ENCODE measurements at places on chromosomes 1 and 21.

DNA sequence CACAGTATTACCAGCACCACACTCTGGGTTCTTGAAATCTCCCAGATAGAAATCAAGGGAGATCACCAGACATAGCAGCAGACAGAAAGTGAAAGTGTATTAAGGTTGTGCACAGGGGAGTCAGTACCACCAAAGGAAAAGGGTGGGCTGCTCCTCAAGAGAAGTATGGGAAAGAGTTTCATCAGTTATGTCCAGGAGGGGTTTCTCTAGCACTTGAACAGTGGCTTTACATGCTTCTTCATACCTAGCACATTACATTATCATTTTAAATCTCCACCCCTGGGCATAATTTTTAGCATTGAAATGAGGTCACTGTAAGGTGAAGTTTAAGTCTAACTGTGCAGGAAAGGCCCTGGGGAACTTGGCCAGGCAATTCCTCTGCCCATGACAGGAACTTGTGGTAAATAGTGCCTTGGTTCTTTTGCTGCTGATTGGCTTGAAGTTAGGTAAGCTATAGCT lies 601.0 kb downstream of the NUF2 start:
- DNase-seq, result no peak

- DNase-seq, result no peak
These were observed 51.8 kb downstream of the MT1HL1 start for GRCh38 chr1:236952246-236953003.

DNA sequence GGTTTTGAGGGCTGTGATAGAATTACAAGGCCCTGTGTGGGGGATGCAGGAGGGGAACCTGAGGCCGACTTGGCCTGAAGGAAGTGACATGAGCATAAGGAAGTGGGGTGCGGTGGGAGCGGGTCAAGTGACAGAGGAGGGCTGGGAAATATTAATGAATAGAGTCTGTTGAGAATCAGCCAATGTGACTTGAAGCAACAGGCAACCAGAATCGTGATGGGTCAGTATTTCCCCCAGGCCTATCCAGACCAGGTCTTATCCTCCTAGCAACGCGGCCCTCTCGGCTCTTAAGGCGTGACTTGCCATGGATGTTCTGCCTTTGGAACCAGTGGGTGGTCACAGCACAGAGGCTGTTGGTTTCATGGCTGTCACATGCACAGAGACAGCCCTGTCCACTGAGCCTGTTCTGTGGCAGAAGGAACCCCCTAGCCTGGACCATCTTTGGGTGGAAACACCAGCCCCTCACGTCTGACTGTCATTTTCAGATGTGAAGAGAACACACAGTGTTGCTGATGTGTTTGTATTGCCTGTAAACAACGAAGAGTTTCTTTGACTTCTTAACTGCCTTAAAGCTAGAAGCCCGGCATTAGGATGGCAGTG lies 468.8 kb downstream of the CAMTA1 start:
- DNase-seq, result no peak

DNA sequence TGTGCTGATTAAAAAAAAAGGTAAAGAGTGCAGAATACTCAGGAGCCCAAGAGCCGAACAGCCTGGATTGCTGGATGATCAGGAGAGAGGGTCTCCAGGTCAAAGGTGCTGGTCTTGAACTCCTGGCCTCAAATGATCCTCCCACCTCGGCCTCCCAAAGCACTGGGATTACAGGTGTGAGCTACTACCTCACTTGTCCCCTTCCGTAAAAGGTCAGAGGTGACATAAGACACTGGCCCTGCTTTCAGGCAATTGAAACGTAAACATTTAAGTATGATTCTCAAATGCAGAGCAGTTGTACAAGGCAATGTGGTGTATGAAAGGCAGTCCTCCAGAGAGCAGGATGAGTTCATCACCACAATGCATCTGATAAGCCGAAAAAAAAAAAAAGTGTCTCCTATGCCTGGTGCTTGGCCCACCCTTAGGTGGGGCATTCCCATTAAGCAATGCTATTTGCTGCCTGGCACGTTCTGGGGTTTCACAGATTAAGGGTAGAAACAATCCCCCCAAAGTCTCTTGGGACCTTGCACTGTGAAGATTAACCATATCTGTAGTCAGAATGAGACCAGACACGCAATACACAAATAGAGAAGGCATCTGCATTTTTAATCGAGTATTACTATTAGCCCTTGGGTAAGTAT lies 47.7 kb downstream of the PARP1 start:
- DNase-seq, result no peak

DNA sequence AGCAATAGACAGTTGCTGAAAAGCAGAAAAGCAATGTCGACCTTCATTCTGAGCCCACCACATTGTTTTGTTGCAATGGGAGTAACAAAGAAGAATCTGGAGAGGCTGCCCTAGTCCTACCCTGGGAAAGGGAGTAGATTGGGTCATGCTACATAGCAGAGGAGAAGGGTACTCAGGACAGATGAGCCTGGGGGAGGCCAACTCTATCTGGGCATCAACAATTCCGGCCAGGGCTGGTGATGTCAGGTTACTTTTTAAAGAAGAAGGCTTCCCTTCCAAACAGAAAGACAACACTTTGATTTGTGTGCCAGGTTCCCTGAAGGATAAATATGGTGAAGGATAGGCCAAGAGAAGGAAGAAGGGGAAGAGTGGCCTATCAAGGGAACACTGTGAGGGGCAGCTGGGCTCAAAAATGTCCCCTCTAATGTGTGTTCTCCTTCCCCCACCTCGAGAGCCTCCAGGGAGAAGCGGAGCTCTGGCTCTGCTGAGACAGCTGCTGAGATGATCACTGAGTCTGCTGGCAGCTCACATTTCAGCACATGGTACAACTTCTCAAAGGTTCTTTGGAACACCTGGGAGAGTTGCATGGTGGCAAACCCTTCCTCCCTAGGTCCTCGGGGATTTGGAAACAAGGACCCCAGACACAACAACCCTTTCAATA lies 3.2 kb upstream of the ADIPOR1 start:
- no peak for DNase-seq

- DNase-seq, result no peak
These were observed 275.8 kb downstream of the TGFB2 start for GRCh38 chr1:218620956-218621355.

GRCh38 chr1:41762251-41762650 lies 156.5 kb downstream of the HIVEP3 start:
- no peak for DNase-seq

GRCh38 chr1:39954324-39954869 lies 548 bp upstream of the MFSD2A start:
- no peak for DNase-seq

DNA sequence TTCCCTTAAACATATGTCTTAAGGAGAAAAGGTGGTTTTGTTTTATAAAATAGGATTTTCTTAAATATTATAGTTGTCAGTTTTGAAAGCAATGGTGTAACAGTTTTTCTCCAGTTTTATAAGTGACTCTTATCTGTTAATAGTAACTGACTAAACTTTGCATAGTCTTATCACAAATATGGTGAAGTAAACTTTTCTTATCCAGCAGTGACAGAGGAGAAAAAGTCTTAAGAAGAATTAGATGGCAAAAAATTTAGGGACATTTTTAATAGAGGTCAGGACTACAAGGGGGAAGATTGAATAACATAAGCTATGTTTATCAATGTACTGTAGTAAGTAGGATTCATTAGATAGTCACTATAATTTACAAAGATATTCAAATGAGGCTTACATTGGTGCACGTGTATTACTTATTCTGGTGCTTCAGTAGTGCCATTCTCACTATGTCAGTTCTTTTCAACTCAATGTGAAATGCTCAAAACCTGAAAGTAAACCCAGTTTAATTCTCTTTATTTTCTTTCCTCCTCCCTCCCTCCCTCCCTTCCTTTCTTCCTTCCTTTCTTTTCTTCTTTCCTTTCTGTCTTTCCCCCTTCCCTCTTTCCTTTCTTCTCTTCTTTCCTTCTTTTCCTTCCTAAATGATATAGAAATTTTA lies 26.1 kb downstream of the F3 start:
- no peak for DNase-seq

DNA sequence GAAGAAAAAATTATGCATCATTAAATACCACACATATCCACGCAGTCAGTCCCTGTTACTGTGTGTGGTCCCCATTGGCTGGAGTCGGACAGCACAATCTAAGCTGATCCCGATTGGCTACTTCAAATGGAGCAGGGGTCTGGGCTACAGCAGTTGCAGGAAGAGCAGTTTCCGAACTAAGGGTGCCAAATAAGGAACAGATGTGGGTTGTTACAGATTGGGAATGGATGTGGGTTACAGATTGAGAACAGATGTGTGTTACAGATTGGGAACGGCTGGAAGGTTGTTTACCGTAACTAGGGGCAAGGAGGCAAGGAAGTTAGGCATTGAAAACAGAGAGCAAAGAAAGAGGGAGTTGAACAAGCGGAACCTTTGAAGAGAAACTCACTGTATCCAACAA lies 19.9 kb downstream of the OR2L13 start:
- DNase-seq, result no peak

- no peak for DNase-seq
These were observed 533.7 kb upstream of the PKN2 start for GRCh38 chr1:88150330-88150729.

GRCh38 chr1:203663821-203664220 lies 37.2 kb downstream of the ATP2B4 start:
- DNase-seq, result no peak
